Spinal cord (tissue), 10 donors: ENCODE measurements at places on chromosomes 3 and 15. TPM values are rescaled to one million over a fixed set of nuclear protein-coding genes. Genes with fewer than 3 reads are reported as not detected.

- DNase-seq, result no peak
These were observed 13.3 kb upstream of the PXYLP1 start for GRCh38 chr3:141218162-141218835.

GRCh38 chr15:42144841-42145375 is 11.5 kb downstream of the PLA2G4F start:
- no peak for DNase-seq

Gene PRRT3
- 3.8 TPM for total RNA-seq

DNA sequence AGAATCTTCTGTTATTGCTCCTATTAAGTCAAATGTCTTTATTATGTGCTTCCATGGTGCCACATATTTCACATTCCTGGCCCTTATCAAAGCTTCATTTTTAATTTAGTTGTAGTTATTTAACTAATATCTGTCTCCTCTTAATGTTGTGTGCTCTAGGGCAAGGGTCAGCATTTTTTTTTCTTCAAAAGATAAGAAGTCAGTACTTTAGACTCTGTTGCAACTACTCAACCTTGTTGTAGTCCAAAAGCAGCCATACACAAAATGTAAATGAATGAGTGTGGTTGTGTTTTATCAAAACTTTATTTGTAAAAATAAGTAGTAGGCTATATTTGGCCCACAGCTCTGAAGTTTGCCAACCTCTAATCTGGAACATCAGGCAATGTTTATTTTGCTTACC is 394.7 kb upstream of the CBLB start:
- no peak for DNase-seq

- DNase-seq, result no peak
These were observed 60.7 kb downstream of the FSIP1 start for GRCh38 chr15:39721893-39722292.

DNA sequence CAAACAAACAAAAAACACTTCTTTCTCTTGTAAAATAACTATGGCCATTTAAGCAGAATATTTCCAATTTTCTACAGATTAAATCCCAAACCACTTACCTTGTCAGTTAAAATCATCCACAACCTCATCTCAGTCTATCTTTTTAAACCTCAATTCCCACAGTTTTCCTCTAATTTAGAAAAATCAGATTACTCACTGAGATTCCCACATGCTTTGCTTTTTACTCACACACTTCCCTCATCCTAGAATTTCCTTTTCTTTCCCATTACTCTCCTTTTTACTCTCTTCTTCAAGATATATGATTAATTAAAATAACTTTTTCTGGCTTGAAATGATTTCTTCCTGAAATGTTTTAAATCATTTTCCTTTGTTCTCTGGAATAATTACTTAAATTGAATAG is 790.7 kb downstream of the ROBO1 start:
- no peak for DNase-seq

GRCh38 chr3:143644370-143645089 is 203.7 kb downstream of the SLC9A9 start:
- DNase-seq, result peak; percentile 36

Gene HLTF
- total RNA-seq, result 66.7 TPM

- peak; percentile 15 for DNase-seq
These were observed 299.4 kb upstream of the RORA start for GRCh38 chr15:61528581-61528910.

GRCh38 chr15:97903971-97904572 is 56.4 kb upstream of the ARRDC4 start:
- peak; percentile 89 for DNase-seq
